ENCODE measurements at places on chromosomes 13 and 19.

DNA sequence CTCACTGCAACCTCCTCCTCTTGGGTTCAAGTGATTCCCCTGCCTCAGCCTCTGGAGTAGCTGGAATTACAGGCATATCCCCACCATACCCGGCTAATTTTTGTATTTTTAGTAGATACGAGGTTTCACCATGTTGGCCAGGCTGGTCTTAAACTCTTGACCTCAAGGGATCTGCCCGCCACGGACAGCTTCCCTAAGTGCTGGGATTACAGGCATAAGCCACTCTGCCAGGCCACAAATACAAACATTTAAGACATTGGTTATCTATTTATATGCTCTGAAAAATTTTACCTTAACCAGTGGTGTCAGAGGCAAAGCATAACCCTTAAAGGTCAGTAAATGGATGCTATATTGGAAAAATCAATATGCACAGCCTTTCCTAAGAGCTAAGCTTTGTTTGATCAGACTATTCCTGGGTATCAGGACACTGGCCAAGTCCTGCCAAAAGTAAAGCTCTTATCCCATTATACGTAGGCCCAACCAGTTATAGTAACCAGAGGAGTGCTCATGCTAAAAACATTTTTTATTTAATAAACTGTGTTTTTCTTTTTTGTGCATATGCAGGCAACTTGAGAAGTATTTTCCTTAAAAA is 56.4 kb upstream of the STARD13 start:
- DNase-seq: no peak

- no peak for DNase-seq
Measured at GRCh38 chr19:14408491-14409145, 10.5 kb downstream of the DDX39A start.

GRCh38 chr13:26475176-26476110 is 82.0 kb upstream of the WASF3 start:
- DNase-seq: no peak

DNA sequence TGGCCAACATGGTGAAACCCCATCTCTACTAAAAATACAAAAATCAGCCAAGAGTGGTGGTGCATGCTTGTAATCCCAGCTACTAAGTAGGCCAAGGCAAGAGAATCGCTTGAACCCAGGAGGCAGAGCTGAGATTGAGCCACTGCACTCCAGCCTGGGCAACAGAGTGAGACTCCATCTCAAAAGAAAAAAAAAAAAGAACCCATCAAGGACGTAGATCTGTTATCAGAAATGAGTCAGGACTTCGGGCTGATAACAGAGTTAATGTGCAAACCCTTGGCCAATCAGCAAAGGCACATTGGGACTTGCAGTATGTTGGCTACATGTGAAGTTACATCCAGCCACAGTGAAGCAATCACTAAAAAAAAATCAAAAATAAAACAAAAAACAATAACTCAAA is 4.8 kb upstream of the LGALS7B start:
- no peak for DNase-seq

DNA sequence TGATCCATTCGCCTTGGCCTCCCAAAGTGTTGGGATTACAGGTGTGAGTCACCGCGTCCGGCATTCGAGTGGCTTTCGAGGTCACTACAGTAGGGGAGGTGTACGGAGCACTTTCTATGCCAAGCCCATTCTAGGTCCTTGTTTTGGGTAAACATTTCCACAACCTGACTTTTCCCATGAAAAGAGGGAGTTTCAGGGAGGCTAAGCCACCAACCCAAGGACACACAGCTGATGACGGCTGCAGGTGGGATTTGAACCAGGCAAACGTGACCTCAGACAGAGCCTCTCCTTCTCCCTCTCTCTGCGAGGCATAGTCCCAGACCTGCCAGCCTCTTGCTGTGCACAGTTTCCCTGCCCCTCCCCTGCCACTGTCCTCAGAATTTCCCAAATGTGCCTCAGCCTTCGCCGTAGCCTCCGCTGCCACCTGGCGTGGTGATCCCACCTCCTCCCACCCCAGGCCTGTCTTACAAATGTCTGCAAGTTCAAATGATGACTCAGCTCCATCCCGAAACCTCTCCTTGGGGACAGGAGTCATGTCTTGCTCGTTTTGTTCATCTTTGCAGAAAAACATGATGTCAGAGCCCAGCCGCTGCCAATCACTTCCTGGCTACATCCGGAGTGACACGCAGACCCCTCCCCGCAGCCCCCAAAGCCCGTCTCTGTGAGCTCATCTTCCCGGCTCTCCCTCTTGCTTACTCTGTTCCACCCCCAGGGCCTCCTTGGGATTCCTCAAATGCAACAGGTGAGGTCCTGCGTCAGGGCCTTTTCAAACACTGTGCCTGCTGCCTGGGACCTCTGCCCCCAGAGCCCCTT is 6.6 kb upstream of the GADD45B start:
- DNase-seq: no peak

DNA sequence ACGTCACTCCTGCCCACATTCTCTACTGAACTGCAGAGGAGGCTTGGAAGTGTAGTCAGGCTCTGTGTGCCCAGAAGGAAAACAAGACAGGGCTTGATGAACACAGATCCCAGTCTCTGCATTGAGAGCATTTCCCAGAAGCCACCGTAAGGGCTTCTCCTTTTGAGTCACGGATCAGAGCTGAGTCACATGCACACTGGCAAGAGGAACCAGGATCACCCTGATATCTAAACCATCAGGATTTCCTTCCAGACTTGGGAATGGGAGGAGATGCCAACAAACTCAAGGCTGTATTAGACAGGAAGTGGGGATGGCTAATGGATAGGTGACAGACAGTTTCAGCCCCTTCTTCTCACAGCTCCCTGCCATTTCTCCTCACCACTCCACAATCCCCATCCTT is 17.7 kb upstream of the FBXO17 start:
- DNase-seq: no peak

DNA sequence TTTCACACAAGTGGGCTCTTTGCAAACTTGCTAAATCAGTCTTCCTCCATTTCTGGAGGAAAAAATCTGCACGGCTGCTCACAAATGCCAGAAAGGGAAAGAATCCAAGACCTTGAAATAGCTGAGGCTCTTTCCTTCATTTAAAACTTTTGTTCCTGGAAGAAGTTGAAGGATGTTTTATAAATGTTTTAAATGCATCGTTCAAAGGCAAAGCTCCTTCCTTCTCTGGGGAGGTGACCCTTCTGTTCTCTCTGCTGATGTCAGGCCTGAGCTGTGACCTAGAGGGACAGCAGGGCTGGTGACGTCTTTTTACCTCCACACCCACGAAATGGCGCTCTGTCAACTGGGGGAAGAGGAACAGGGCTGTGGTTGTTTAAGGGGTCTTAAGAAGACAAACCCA is 376.4 kb upstream of the ZNF507 start:
- DNase-seq: no peak

All from natural killer cell treated with Interleukin-12 subunit alpha and Interleukin-12 subunit beta and Interleukin-15 and Interleukin-18, amount 100 ng/mL, for 72 hours (primary cell).